ENCODE measurements at places on chromosomes 7 and 10.

- DNase-seq = no peak
Measured at GRCh38 chr10:90399782-90400181, 458.1 kb downstream of the HTR7 start.

DNA sequence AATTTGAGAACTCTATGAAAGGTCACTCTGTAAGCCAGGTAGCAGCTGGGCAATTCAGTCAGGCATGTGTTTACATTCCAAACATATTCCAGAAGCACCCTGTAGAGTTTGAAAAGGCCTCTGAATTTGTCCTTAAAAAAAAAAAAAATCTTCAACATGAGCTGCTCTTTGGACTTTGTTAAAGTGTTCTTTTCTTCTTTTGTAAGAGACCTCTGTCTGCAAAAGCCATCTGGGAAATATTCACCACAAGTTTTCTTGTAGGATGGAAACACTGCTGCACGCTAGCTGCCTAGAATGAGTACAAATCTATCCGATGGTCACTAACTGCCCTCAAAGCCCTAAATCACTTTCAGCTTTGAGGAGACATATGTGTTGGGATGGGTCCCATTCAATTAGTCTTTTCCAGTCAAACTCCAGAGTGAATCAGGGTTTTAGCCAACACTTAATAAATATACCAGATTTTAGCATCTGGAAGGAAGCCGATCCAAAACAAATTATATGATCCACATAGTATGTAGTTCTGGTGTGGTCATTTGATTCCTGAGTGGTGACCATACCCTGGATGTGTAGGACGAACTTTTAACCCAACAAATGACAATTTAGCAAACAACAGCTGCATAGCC is 85.9 kb downstream of the CD36 start:
- no peak for DNase-seq

DNA sequence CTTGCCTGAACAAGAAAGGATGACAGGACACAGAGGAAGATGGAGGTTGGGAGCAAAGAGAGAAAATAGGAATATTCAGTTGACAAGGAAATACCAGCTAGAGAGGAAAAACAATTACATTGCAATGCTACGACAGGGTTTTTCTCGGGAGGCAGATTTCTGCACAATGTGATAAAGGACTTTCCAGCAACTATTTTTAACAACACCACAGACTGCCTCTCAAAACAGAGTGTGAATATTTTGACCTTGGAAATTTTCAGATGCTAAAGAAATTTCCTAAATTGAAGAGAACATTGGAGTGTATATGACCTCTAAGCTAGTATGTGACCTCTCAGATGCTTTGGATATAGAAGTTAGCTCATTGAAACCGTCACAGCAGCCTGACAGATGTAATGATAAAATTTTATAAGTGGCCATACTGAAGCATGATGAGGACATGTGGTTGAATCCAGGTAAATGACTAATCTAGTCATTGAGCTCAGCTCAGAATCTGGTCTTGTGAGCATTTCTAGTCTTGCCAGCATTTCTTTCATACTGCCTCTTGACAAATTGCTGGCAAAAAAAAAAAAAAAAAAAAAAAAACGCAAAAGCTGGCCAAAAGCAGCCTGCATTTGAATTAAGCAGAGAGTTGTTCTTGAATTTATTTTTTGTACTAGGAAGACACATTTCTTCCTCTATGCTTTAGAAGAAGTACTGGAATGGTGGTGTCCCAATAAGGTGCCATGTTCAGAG is 24.4 kb downstream of the GPR141 start:
- DNase-seq = no peak

DNA sequence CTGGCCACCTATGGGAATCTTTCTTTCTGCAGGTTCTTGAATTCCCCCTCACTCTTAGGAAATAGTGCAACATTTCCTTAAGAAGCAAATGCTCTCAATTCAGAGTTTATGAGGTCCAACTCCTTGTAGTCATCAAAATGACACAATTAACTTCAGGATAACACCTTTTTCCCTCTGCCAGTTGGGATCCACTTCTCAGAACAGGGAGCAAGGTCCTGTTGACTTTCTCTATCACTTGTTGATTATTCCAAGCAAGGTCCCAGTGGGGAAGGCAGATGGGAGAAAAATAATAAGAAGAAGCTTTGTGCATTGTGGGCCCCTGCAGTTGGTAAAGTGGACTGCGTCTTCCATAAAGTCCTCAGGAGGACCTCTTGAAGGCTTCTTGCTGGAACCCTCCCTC is 315.6 kb upstream of the NPSR1 start:
- no peak for DNase-seq

- DNase-seq = no peak
Measured at GRCh38 chr10:31020209-31020608, 11.5 kb downstream of the ZNF438 start.

DNA sequence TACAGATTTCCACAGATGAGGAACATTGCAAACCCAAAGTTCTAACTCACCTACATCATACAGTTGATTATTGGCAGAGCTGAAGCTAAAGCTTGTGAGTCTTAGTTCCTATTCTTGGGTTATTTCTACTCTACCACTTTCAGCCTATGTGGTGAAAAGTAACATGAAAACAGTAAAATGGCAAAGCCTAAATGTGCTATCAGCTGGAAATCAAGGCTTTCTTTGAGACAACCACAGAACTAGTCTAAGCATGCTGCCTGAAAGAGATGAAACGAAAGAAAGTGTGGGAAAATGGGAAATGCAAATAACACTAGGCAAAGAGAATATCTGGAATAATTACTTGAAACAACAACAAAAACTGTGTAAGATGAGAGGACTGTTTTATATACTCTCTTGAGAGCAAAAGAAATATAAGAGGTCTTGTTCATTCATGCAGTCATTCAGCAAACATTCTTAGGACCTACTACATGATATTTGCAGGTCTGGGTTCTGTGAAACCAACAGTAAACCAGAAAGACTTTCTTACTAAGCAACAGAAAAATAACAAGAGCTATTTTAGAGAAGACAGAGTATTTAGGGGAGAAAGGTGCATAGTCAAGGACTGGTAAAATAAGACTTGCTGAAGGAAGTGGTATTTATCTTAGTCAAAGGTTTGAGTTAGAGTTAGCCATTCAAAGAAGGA is 437.1 kb downstream of the HTR7 start:
- DNase-seq = no peak

- no peak for DNase-seq
Measured at GRCh38 chr7:8531991-8532515, 98.6 kb downstream of the NXPH1 start.

DNA sequence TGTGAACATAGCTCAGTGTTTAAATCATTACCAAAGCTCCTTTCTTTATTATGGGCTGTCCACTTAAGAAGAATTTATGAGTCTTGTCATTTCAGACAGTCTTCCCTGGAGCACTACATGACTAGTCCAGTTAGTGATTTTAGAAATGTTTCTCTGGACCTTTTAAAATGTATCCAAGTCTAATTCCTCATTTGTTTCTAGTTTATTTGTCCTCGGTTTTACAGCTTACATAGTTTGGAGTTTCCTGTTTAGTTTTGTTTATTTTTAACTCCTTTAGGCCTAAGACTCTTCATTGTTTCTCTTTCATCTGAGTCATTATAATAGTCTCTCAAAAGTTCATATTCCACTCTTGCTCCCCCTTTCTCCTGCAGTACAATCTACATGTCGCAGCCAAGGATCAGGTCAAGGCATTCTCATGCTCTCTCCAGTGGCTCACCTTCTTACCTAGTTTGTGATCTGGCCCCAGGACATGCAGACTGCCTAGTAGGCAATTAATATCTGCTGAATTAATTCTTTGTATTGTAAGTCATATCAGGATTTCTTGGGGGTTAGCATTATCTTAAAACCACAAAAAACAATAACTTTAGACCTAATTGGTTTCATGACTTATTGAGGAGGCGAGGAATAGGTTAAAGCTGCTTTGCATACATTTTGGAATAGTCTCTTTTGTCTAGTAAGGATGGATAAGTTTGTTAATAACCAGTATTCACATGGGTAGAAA is 93.8 kb downstream of the MAPK8 start:
- no peak for DNase-seq

GRCh38 chr7:29398011-29398410 is 165.6 kb upstream of the PRR15 start:
- DNase-seq = peak; percentile 36

DNA sequence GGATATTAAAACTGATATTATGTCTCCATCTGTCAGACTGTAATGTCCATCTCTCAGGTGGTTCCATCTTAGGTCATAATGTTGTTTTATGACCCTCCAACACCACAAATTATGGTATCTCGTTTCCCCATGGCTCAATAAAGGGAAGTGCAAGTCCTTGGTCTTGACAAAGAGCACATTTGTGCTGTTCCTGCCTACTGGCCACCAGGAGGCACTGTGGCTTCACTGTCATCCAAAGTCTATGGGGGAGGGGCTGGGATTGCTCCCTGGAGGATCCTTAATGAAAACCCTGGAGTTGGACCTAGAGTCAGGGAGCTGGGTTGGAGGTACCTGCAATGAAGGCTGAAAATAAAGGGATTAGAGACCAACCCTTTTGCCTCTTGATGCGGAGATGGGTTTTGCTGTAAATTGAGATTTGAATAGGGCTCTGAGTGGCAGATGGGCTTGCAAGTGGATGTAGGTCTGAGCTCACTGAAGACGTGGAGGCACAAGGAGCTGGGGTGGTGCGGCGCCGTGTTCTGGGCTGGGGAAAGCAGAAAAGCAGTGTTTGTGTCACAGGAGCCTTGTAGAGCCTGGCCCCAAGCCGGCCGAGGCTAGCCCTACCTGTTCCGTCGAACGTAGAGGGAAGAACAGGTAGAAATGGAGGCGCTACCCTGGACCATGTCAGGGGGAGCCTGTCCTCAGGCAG is 180.5 kb upstream of the PRSS58 start:
- no peak for DNase-seq

DNA sequence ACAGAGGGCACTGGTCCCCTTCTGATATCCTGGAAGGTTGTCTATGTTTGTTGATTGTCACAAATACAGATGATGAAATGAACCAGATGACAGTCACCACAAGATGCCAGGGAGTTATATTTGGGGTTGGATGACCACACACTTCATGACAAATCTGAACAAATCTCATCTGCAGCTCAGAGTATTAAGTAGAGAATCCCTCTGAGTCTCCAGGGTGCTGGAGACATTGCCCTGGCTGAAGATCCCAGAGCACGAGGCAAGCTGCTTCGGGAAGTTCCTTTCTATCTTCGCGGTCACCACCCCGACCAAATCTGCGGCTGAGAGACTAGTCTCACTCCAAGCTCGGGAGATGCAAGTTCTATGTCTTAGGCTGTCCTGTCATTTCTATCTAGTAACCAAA is 9.0 kb downstream of the DENND2A start:
- DNase-seq = no peak

DNA sequence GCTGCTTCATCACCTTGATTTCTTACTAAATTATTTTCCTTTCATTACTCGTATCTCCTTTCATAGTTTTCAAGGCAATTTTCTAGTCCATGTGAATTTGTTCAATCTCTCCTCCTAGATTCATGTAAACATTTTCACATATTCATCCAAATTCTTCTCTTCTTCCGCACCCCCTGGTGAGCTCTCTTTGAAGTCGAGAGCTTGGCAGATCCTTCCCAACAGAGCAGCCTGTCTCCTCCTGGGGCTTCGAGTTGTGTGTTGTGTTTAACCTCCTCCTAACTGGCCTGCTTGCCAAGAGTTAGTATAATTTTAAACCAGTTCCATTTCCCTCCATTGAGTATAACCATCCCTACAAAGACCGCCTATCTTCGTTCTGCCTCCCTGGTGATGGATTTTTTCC is 272.4 kb upstream of the CELF2 start:
- no peak for DNase-seq

GRCh38 chr7:116218051-116218645 is 7.8 kb downstream of the TES start:
- DNase-seq = no peak

DNA sequence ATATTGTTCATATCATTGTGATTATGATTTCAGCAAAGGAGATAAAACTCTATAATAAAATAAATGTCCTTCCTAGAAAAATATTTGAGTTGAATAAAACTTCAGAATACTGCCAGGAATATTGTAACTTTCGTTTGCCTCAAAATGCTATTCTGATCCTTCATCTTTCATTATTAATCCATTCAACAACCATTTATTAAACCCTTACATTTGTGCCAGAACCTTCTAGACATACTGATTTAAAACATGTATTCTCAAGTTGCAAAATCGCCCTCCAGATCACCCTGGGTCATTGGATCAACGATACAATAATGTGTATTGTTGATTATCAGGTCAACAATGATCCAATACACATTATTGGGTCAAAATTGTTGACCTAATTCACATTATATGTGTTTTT is 759.8 kb downstream of the CNTNAP2 start:
- DNase-seq = no peak

- DNase-seq = no peak
Measured at GRCh38 chr10:98231417-98231816, 36.6 kb downstream of the LOXL4 start.

GRCh38 chr10:69731698-69732097 is 70.0 kb upstream of the COL13A1 start:
- no peak for DNase-seq

GRCh38 chr10:131833013-131833412 is 67.8 kb upstream of the PPP2R2D start:
- no peak for DNase-seq

DNA sequence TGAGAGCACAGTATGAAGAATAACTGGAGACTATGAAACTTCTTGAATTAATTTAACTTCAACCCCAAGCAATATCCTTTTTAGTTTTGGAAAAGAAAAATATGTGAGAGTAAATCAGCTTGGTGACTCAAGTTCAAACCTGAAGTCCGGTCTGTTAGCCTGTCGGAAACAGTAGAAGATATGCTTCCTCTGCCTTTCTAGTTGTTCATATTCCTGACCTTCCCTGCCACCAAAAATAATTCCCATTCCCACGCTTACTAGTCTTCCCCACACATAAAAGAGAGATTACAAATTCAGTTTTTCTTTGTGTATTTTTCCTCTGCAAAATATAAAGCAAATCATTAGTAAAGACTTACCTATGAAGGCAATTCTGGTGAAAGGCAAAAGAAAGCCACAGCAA is 3.6 kb downstream of the SEMA3D start:
- DNase-seq = no peak

- no peak for DNase-seq
Measured at GRCh38 chr7:131145026-131145425, 182.7 kb upstream of the MKLN1 start.

- no peak for DNase-seq
Measured at GRCh38 chr7:139570119-139570518, 46.6 kb downstream of the CLEC2L start.

- peak; percentile 78 for DNase-seq
Measured at GRCh38 chr10:71396084-71396710, 523 bp upstream of the CDH23 start.

DNA sequence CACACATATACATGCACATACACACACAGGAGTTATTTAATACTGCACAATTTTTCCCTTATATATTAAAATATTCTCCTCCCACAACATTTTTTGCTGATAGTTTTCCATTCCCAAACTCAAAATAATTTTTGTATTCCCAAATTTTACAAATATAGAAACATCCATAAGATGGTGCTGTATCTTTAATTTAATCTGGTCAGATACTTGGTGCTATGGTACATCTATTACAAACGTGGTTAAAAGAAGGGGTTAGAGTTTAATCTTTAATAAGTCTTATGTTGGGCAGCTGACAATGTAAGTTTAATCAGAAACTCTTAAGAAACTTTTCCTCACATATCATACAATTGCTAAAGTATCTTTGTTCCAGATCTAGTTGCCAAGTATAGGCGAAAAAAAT is 10.2 kb upstream of the CADPS2 start:
- no peak for DNase-seq

GRCh38 chr10:69818676-69819239 is 17.1 kb downstream of the COL13A1 start:
- DNase-seq = no peak
